ENCODE measurements at places on chromosomes 2 and 18. TPM values are rescaled to one million over a fixed set of nuclear protein-coding genes. Genes with fewer than 3 reads are reported as not detected.

DNA sequence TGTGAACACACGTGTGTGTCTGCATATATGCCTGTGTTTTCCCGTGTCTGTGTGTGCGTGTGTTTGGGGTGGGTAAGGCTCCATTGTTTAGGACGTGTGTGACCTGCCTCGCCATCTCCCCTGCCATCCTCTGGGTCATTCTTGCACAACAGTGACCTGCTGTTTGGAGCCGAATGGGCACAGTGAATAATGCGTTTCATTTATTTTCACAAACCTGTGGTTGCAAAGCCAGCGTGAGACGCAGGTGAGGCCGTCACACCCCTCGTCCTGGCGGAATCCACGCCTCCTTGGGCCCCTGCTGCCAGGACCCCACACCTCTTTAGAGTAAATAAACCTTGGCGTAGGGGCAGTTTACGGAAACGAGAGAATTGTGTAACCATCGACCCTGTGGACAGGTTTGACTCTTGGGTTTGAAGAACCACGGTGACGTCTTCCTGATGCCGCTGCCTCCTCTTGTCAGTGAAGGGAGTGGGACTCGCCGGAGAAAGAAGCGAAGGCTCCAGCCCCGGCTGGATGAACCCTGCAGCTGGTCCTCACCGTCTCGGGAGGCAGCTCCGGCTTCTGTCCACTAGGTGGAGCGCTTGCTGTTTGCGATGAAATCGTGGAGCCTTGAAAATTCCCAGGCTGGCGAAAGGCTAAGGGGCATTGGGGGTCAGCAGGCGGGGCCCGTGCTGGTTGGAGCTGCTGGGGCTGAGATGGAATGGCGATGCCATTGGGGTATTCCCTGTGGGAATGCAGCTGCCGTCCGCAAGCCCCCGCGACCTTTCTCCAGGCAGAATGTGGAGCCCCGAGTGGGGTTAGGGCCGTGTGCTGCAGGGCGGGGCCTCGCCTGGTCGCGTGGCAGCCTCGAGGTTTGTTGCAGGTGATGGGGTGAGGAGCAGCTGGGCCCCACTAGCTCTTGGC lies 81.1 kb downstream of the RTP5 start:
- peak; percentile 76 for DNase-seq

DNA sequence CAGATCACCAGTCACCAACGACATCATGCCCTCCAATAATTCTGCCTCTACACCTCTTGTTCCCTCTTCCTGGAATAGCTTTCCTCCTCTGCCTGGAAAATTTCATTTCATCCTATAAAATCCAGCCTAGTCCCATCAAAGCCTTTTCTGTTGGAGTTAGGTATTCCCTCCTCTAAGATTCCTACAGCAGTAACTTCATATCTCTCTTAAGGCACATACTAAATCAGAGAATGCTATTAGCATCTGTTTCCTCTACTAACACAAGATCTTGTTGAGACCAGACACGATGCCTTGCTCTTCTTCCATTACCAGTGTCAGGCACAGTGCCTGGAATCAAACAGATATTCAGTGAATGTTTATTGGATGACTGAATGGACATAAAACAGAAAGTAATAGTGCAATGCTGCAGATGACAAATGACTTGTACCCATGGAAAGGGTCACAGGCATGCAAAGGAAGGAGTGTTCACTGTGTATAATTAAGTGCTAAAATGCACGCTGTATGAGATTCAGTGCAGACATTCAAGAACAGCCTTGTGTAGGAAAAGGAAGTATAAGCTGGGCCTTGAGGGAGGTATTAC lies 342.0 kb upstream of the ACVR2A start:
- DNase-seq, result no peak

DNA sequence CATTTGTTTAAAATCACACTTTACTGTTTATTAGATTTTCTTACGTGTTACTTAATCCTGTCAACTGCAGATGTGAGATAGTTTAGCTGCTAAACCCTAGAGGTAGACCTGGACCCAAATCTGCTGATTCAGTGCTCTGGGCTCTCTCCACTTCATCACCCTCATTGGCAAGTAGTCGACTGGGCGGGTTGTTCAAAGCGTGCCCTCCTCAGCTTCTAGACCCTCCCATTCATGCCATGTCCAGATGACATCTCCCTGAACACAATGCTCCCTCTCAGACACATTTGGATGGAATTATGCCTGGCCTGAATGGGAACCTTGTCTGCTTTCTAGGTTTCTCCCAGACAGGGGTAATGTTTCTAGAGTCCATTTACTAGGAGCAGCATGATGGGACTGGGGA lies 43.7 kb downstream of the RPIA start:
- no peak for DNase-seq

The MAP2 gene
- 4.5 TPM for total RNA-seq

- no peak for DNase-seq
These were observed 147.7 kb upstream of the PKDCC start for GRCh38 chr2:41900101-41900577.

The DES gene
- 18,019 TPM for total RNA-seq

The TAF4B gene
- total RNA-seq, result 1.6 TPM

- DNase-seq, result no peak
These were observed 156.1 kb upstream of the MGAT5 start for GRCh38 chr2:134097740-134098139.

DNA sequence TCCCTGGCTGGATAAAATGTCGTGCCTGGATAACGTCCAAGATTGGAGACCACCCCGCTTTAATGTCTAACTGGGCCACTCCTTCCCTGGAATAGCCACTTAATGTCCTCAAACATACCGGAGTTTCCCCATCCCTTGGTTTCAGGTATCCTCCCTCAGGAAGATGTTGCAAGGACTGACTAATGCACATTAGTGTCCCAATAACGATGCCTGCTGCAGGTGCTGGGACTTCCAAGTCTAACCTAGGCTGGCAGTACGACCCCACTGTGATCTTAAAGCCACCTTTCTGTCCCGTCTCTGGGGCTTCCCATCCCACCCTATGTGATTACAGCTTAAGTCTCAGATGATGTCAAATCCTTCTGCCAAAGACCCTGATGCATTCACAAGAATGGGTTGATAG lies 1.1 kb upstream of the ATP6V1C2 start:
- DNase-seq, result no peak

The GALNT13 gene
- 0.30 TPM for total RNA-seq

The NAPG gene
- 38.5 TPM for total RNA-seq

GRCh38 chr2:46505472-46505783 lies 26.1 kb downstream of the TMEM247 start:
- no peak for DNase-seq

GRCh38 chr2:15565392-15565791 lies 4.3 kb upstream of the NBAS start:
- DNase-seq, result no peak

- no peak for DNase-seq
These were observed 32.4 kb upstream of the SNED1 start for GRCh38 chr2:240965905-240966456.

The NEB gene
- total RNA-seq, result 9.4 TPM

The C2orf81 gene
- total RNA-seq, result 0.53 TPM

- no peak for DNase-seq
These were observed 416.1 kb downstream of the ARHGAP15 start for GRCh38 chr2:143545059-143545948.

The CAPN10 gene
- 17.7 TPM for total RNA-seq

DNA sequence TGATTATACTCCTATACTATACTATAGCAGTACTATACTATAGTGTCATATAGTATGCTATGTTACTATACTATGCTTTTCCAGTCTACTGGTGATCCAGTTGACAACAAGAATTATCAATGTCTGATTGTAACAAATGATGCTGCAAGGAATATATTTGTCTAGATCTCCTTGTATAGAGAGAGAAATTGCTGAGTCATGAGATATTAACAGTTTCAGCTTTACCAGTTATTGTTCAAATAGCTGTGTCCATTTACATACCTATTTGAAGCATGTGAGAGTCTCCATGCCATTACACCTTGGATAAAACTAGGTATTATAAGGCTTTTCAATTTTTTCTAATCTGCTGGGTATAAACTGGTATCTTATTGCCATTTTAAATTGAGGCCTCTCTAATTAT lies 136.4 kb upstream of the SKOR2 start:
- no peak for DNase-seq

GRCh38 chr2:10864861-10865636 lies 46.7 kb upstream of the KCNF1 start:
- DNase-seq, result no peak

- no peak for DNase-seq
These were observed 59.8 kb downstream of the SH3BP4 start for GRCh38 chr2:235011607-235011928.

The TMEM200C gene
- total RNA-seq, result 0.04 TPM

The SKOR2 gene
- not detected for total RNA-seq

DNA sequence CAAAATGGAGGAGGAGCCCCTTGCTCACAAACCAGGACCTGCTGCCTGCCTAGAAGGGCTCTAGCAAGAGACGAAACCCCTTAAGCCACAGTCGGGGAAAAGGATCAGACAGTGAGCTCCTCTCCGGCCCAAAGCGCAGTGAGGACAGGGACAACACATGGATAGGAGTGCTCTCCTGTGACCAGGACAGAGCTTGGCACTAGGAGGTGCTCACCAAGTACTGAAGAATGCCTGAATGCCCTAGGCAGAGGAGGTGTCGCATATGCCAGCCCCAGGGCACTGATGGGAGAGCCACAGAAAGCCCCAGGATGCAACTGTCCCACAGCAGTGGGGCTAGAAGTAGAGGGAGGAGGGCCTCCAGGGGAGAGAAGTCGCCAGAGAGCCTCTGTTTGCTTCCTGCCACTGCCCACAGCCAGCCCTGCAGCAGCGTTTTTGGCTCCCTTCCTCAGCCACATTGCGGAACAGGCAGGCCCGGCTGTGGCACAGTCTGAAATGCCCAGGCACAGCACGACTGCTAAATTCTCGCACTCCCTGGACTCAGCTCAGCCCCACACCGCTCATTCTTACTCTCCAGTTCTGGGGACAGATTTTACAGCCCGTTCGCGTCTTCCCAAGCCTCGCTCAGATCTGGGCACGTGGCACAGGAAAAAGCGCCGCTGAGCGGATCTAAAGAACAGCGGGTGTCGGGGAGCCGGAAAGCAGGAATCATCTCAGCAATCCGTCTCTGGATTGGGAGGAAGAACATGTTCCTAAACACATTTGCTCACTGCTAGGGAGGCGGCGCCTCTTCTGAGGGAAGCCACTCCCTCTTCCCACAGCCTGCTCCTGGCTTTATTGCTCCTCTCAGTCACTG lies 98.7 kb upstream of the POU3F3 start:
- no peak for DNase-seq

The MAP3K19 gene
- total RNA-seq, result not detected

- DNase-seq, result no peak
These were observed 8.8 kb downstream of the EVX2 start for GRCh38 chr2:176074919-176075425.

The CRYGC gene
- total RNA-seq, result not detected

The SLC4A5 gene
- total RNA-seq, result 4.2 TPM

GRCh38 chr2:160968183-160968582 lies 192.0 kb upstream of the TANK start:
- no peak for DNase-seq

The BIRC6 gene
- total RNA-seq, result 39.1 TPM

- no peak for DNase-seq
These were observed 62.4 kb downstream of the SERPINB8 start for GRCh38 chr18:64032312-64032711.

GRCh38 chr2:227252831-227253230 lies 72.2 kb upstream of the MFF start:
- no peak for DNase-seq

The PRSS56 gene
- total RNA-seq, result 0.35 TPM

The TMEM247 gene
- total RNA-seq, result not detected

The TPO gene
- 3.6 TPM for total RNA-seq

DNA sequence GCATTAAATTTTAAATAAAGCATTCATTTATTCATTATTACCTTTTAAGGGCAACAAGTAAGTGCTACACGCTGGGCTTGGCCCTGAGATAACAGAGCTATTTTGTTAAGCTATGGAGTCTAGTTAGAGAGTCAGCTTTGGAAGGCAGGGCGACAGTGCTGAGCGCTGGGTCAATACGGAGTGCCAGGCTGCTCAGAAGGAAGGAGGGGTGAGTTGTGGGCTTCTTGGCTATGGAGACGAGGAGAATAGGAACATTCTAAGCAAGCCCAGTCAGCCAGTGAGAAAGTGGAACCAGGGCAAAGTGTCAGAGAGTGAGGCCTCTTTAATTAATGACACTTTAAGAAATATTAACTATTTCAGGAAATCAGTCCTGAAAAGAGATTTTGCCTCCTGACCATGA lies 288.4 kb downstream of the LRRTM1 start:
- DNase-seq, result no peak

All from heart right ventricle (tissue), 16 donors.